ENCODE measurements at places on chromosomes 7 and 10. TPM values are rescaled to one million over a fixed set of nuclear protein-coding genes. Genes with fewer than 3 reads are reported as not detected.

DNA sequence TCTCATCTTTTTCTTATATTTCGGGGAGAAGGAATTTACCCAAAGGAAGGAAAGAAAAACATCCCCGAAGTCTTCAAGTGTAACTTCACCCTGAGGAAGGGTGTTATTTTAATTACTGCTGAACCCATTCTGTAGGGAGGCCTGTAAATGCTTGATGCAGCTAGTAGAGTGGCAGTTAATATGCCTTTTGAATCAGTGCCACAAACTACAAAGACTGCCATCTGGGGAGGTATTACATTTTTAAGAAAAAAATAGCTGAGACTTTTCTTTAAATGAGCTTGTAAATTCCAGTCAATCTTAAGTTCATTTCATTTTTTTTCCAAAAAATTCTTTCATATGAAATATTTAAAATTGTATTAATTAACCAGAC, 233.1 kb upstream of the FERD3L start:
- no peak for DNase-seq

- DNase-seq, result no peak
These were observed 319.7 kb upstream of the SP4 start for GRCh38 chr7:21108182-21108581.

GRCh38 chr7:44291733-44292419, 33.5 kb downstream of the CAMK2B start:
- DNase-seq, result no peak

- DNase-seq, result no peak
These were observed 18.5 kb upstream of the MGMT start for GRCh38 chr10:129448539-129448938.

DNA sequence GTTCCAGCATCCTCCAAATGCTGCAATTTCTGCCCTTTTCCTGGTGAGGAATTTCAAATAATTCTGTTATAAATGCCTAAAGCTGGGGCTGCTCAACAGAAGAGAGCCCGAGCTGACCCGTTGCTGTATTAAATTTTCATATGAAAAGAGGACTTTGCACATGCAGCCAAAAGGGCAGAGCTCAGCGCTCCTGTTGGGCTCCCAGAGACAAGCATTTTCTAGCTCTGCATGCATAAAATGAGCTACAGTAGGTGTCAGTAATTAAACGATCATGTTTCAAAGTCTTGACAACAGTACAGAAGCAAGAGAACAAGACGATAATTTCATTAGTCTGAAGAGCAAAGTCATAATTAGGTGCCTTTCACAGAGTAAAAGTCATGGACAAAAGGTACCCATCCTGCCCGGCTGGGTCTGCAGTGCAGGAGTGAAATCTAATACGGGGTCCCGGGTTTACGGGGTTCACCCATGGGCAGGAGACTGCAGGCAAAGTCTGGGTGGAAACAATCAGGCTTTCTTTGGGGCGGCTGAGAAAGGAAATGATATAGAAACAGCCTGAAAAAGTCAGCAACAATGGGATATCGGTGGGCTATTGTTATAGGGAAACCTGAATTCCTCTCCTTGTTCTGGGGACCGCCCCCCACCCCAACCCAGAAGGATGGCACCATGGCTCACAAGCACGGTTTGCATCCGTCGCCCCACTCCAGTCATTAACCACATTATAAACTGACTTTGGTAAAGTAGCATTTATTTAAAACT, 66.0 kb downstream of the EBF3 start:
- no peak for DNase-seq

DNA sequence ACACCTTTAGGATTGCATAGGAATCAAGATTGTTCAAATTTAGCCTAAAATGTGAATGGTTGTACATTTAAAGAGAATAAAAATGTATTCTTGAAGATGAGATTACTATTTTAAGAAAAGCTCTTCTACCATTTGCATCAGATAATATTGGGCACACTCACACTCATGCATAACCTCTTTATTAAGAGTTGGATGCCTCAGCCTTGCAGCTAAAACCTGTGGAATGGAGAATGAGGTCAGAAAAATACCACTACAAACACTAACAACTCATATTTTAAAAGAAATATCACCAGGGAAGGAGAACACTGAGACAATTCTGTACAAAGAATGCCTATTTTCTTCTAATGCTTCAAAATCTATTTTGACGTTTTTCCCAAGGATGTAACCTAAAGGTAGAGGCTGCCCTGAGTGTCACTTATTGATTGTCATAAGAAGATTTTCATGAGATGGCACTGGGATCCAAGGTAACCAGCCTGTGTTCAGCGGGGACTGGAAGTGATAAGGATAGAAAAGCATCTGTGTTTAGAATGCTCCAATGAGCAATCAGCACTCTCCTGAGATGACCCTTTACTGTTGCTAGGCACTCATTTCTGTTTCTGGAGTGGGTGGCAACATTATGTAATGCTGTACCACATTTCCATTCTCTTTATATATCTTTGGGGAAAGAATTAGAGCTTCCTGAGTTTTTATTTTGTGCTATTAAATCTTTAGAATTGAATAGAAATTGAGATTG, 26.6 kb downstream of the REEP3 start:
- no peak for DNase-seq

- no peak for DNase-seq
These were observed 54.4 kb downstream of the MTPAP start for GRCh38 chr10:30294476-30295240.

UBE2H gene
- total RNA-seq, result 84.8 TPM

MCM10 gene
- 47.0 TPM for total RNA-seq

DDC gene
- 4.4 TPM for total RNA-seq

ACBD7 gene
- total RNA-seq, result 7.5 TPM

CPA1 gene
- not detected for total RNA-seq

ARPC1A gene
- 179 TPM for total RNA-seq
